ENCODE measurements at places on chromosomes 7 and 10.

DNA sequence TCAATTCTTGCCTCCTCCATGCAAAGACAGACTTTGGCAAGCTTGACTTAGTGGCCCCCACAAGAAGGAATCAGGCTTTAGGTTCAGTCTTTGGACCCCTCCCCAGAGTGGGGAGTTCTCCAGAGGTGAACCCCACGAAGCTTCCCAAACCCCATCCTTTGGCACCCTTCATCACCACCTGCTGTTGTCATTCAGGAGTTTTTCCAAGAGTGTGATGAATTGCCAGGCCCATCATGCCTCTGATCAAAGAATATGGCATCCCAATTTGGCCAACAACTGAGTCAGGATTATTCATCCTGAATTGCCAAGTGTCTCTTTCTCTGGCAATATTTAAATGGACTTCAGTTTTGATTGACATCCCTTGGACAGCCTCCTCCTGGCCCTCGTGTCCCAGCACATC lies 404.7 kb upstream of the MKI67 start:
- no peak for DNase-seq

DNA sequence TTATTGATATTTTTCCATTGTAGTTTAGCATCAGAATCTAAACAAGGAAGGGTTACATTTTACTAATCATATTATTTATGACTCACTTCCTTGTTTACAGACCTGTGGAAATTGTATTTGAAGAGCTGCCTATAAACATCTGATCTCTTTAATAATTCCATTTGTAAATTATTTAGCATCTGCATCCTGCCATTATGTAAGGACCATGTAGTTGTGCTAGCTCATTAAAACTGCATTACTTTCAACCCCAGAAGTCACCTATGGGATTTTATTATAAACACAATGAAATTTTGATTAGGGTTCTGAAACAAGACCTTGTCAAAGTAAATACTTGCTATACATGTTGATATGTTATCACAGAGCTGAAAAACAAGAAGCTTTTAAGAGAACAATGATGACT lies 146.8 kb upstream of the SLC26A5 start:
- DNase-seq, result no peak

DNA sequence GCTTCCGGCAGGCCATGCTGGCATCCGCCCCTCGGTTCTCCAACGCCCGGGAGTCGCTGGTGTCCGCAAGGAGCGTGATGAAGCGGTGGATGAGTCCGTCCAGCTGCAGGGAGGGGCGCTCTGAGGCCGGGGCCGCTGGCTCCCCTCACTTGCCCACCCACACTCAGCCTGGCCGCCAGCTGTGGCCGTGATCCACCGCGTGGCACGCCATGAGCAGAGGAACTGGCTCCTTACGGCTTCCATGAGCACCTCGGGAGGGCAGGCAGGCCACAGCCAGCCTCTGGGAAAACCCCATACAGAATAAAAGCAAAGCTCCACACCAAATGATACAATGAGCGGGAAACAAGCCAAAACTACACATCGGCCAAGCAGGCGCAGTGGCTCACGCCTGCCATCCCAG lies 15.5 kb upstream of the MICALL2 start:
- no peak for DNase-seq

DNA sequence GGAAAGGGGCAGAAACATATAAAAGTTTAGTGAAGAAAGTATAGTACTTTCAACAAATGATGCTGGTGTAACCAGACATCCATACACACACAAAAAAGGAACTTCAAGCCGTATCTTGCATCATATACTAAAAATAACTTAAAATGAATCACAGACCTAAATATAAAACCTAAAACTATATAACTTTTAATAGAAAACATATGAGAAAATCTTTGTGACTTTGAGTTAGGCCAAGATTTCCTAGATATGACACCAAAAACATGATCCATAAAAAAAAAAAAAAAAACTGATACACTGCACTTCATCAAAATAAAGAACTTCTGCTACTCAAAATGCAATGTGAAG lies 40.9 kb downstream of the NUDCD3 start:
- no peak for DNase-seq

DNA sequence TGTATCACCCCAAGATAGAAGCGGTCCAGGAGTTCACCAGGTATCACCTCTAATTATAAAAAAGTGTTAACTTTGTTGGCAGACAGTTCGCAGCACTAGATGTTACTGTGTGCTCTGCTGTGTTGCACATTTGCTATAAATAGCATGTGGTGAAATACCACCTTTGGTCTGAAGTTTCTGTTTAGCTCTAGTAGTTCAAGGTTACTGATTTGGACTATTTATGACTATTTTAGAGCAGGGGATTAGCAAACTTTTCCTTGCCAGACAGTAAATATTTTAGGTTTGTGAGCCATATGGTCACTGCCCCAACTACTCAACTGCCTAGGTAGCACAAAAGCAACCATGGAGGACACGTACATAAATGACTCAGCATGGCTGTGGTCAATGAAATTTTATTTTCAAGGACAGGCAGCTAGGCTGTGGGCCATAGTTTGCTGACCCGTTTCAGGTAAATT lies 16.5 kb downstream of the DENND10 start:
- DNase-seq, result no peak

All from NCI-H1694 (cell line).